ENCODE measurements at places on chromosomes 5 and 9. TPM values are rescaled to one million over a fixed set of nuclear protein-coding genes. Genes with fewer than 3 reads are reported as not detected.

GRCh38 chr9:93606187-93606586 is 29.8 kb downstream of the PHF2 start:
- no peak for DNase-seq

- no peak for DNase-seq
Observed at GRCh38 chr9:100108559-100108958, 9.5 kb downstream of the INVS start.

GRCh38 chr9:105854026-105854782 is 159.9 kb downstream of the TMEM38B start:
- DNase-seq = no peak

The VLDLR gene
- 22.5 TPM for total RNA-seq
